ENCODE measurements at places on chromosomes 5 and 9. TPM values are rescaled to one million over a fixed set of nuclear protein-coding genes. Genes with fewer than 3 reads are reported as not detected.

GRCh38 chr5:161373345-161373707 lies 173.2 kb downstream of the GABRB2 start:
- H3K27me3 ChIP-seq, result no peaks in the 10 kb centered on the region
- no peak overlapping the region for H3K4me3 ChIP-seq
- H3K4me1 ChIP-seq, result no peaks in the 10 kb centered on the region
- no peak for DNase-seq

- peaks cover 17% of the 10 kb centered on the region for H3K4me1 ChIP-seq
- no peak for DNase-seq
- no peaks in the 10 kb centered on the region for H3K36me3 ChIP-seq
- H3K4me3 ChIP-seq, result no peak overlapping the region
- no peak overlapping the region for H3K27ac ChIP-seq
- H3K27me3 ChIP-seq, result peaks cover 28% of the 10 kb centered on the region
These were observed 62.4 kb downstream of the MAT2B start for GRCh38 chr5:163567811-163568210.

DNA sequence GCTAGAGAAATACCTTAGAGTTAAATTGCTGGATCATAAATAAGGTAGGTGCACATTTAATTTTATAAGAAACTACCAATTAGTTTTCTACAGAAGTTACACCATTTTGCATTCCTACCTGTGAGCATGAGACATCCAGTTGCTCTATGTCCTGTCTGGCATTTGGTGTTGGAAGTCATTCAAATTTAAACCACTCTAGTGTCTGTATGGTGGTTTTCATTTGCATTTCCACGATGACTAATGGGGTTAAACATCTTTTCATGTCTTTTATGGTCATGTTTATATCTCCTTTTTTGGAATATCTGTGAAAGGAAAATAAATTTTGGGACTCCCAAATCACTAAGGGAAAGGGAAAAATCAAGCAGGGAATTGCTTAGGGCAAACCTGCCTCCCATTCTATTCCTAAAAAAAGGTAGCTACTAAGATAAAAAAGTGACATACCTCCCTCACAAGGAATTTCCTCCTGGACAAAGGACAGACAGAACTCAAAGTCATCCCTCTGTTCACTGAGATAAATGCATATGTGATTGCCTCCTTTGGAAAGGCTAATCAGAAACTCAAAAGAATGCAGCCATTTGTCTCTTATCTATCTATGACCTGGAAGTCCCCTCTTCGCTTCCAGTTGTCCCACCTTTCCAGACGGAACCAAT lies 31.6 kb upstream of the ADCY2 start:
- H3K4me3 ChIP-seq, result no peak overlapping the region
- H3K36me3 ChIP-seq, result no peaks in the 10 kb centered on the region
- no peak for DNase-seq
- no peaks in the 10 kb centered on the region for H3K4me1 ChIP-seq

DNA sequence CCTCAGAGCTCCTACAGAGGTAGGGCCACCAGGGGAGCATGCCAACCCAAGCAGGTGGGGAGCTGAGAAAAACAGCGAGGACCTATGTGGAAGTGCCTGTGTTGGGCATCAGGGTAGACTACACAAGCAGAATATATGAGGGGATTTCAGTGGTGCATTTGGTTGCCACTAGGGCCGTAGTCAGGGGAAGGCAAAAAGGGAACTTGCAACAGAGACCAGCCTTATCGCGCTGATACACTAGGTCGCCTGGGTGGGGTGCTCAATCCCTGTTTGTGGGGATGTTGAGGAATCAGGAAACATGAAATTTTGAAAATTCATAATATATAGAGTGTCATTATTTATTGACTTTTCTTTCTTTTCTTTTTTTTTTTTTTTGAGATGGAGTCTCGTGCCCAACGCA lies 370.9 kb upstream of the PRR16 start:
- H3K27ac ChIP-seq, result no peak overlapping the region
- no peaks in the 10 kb centered on the region for H3K36me3 ChIP-seq
- H3K27me3 ChIP-seq, result no peaks in the 10 kb centered on the region

DNA sequence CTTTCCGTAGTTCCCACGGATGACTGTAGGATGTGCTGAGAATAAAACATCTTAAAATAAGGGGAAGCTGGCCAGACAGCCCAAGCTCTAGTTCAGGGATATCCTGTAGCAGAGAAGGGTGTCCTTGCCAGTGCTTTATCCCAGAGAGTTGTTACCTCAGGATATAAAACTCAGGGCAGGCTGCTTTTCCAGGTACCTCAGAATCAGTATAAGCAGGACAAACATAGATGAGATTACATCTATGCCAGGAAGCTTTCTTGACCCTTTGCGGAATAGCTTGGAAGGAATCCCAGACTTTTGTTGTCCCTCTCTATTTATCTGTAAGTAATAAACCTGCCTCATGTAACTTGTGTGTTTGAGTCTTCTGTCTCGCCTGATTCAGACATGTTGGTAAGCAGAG lies 565.7 kb downstream of the PRDM9 start:
- no peak overlapping the region for H3K27ac ChIP-seq
- no peaks in the 10 kb centered on the region for H3K36me3 ChIP-seq
- no peak for DNase-seq

- peaks cover 5% of the 10 kb centered on the region for H3K4me1 ChIP-seq
- H3K27me3 ChIP-seq, result no peaks in the 10 kb centered on the region
- no peak overlapping the region for H3K27ac ChIP-seq
- H3K36me3 ChIP-seq, result no peaks in the 10 kb centered on the region
- H3K4me3 ChIP-seq, result no peak overlapping the region
These were observed 33.6 kb upstream of the GLIPR2 start for GRCh38 chr9:36102742-36103495.

Gene SMIM27
- total RNA-seq, result 37.8 TPM

GRCh38 chr5:116097301-116097700 lies 12.5 kb downstream of the COMMD10 start:
- peaks cover 24% of the 10 kb centered on the region for H3K36me3 ChIP-seq
- no peak overlapping the region for H3K27ac ChIP-seq

- no peaks in the 10 kb centered on the region for H3K36me3 ChIP-seq
- H3K4me3 ChIP-seq, result no peak overlapping the region
- no peak overlapping the region for H3K27ac ChIP-seq
- no peaks in the 10 kb centered on the region for H3K27me3 ChIP-seq
- DNase-seq, result no peak
These were observed 72.6 kb downstream of the FGF1 start for GRCh38 chr5:142613271-142613671.

Gene GRXCR2
- not detected for total RNA-seq
